ENCODE measurements at places on chromosomes 12 and 14.

DNA sequence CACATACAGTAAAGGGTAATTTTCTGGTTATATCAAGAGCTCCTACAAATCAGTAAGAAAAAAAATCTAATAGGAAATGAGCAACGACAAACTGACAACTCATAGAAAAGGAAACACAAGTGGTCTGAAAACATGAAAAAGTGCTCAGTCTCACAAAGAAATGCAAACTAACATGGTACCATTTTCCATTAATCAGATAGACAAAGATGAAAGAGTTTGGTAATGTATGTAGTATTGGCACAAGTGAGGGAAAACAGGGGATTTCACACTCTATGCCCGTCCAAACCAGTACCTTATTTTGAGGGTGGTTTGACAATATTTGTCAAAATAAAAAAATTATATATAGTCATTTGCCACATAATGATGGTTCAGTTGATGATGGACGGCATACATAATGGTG lies 13.2 kb downstream of the PTPN11 start:
- no peak for DNase-seq

- DNase-seq, result no peak
Measured at GRCh38 chr12:81835783-81836182, 76.6 kb upstream of the PPFIA2 start.

DNA sequence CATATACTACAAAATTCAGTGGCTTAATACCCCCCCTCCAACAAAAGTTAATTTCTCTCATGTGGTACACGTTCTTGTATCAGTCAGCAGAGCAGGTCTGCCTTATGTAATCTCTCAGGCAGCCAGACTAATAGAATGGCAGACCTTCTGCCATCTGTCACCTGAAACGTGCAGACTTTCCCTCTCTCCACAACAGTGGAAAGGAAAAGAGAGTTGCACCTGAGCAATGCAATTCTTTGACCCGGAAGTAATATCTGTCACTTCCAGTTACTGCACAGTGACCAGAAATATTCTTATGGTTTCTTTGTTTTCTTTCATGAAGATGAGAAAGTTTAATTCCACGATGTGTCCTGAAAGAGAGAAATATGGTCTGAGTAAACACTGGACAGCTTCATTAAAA lies 14.4 kb downstream of the KERA start:
- no peak for DNase-seq

- DNase-seq, result no peak
Measured at GRCh38 chr14:31241450-31242114, 34.0 kb upstream of the HECTD1 start.

DNA sequence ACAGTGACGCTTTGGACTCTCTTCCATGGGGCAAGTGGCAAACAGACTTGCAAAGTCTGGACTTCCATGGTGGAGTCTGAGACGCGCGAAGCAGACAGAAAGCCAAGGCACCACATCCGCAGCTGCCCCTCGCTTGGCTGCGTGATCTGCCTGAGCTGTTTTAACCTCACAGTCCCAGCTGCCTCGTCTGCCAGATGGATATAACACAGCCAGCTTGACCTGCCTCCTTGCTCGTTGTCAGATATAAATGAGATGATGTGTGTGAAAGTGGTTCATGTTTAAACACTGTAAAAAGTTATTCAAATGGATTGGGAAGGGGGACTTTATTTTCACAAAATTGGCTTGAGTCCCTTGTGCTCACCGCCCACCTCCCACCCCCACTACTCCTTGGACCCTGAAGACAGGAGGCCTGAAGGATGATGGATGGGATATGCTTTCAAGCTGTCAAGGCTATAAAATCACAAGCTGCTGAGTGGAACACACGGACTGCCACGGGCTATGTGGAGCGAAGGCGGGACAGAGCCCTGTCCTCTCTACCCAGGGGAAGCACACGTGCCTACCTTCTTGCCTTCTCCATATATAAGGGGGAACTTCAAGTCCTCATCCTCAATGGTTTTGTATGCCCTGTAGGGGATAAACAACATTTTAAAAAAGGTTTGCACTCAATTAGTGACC lies 226.9 kb downstream of the MON2 start:
- DNase-seq, result no peak

GRCh38 chr12:71158361-71158882 lies 623 bp upstream of the TSPAN8 start:
- DNase-seq, result no peak

DNA sequence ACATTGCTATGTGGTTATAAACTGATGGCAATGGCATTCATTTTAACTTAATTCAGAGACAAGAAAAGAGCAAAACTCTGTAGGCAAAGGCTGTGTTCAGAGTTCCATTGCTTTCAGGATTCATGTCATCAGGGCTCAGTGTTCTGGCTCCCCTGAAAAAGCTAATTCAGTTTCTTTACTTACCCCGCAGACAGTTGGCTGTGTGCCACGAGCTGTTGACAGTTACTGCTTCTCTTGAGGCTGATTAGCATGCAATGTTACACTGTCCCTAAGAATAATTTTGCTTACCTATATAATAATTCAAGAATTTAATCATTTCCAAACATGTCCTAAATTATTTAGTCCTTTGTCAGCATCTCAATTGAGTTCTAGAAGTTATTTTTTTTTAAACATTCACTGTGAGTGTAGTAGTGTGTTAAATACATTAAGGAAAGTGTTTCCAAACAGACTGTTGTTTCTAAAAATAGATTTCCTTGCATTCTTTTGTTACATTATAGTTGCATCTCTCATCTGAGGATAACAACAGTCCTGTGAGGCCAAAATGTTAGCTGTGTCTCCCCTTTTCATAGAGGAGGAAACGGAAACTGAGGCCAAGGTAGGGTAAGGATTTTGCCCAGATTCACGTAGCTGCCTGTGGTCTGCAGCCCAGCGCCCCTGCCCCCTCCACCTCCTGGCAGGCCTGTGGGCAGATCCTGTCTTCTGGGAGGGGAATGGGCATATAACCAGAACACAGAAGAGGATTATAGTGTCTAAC lies 98.6 kb downstream of the PELI2 start:
- no peak for DNase-seq
